ENCODE measurements at places on chromosomes 13 and 19.

GRCh38 chr13:27147530-27148170 lies 24.0 kb downstream of the USP12 start:
- no peak for DNase-seq

DNA sequence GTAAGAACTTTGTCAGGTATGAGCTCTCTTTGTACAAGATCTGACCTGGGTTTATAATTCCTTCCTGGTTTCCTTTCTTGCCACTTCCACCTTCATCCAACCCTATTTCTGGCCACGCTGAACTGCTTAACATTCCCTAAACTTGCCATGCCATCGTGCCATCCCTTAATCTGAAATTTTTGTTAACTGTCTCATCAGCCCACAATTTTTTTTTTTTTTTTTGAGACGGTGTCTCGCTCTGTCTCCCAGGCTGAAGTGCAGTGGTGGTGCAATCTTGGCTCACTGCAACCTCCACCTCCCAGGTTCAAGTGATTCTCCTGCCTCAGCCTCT lies 144.6 kb downstream of the GGACT start:
- no peak for DNase-seq

- DNase-seq, result no peak
Observed at GRCh38 chr19:33063753-33064457, 783 bp downstream of the RHPN2 start.

DNA sequence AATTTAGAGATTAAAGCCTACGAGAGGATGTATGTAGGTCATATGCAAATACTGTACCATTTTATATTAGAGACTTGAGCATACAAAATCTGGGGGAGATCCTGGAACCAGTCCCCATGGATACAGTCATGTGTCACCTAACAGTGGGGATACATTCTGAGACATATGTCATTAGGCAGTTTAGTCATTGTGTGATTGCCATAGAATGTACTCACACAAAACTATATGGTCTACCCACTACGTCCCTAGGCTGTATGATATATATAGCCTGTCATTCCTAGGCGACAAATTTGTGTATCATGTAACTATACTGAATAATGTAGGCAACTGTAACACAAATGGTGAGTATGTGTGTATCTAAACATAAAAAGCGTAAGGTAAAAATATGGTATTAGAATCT lies 62.8 kb downstream of the WDFY2 start:
- DNase-seq, result no peak

- DNase-seq, result no peak
Observed at GRCh38 chr19:10686193-10686592, 15.0 kb upstream of the QTRT1 start.

- peak; percentile 13 for DNase-seq
Observed at GRCh38 chr13:43058831-43059230, 35.4 kb downstream of the DNAJC15 start.

GRCh38 chr13:111899714-111900389 lies 167.1 kb upstream of the SOX1 start:
- DNase-seq, result no peak

- no peak for DNase-seq
Observed at GRCh38 chr19:12095111-12095790, 30.7 kb downstream of the ZNF844 start.

DNA sequence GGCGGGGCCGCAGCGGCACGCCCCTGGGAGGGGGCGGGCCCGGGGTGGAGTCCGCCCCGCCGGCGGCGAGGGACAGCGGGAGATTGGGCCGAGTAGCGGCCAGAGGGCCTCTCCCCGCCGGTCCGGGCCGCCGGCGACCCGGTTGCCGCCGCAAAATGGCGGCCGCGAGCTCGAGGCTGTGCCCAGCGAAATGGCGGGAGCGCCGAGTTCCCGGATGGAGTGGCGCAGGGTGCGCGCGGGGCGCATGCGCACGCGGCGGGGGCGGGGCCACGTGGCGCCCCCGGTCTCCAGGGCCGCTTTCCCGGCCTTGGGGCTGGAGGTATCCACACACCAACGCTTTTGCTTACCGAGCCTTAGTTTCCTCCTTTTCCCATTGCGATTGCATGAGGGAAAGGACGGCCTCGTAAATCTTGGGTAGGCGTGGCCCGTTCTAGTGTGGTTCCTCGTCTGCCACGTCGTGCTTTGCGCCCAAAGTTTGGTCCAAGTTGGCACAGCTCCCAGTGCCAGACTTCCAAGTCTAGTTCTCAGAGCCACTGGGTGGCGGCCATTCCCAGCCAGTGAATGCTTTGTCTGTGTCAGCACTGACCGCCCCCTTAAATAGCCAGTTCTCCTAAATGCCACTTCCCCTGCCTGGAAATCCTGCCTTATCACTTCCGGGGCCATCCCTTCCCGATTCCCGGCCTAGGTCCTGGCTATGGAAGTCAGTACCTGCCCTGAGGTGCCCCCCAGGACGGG lies 513 bp downstream of the CIRBP start:
- peak; percentile 87 for DNase-seq

DNA sequence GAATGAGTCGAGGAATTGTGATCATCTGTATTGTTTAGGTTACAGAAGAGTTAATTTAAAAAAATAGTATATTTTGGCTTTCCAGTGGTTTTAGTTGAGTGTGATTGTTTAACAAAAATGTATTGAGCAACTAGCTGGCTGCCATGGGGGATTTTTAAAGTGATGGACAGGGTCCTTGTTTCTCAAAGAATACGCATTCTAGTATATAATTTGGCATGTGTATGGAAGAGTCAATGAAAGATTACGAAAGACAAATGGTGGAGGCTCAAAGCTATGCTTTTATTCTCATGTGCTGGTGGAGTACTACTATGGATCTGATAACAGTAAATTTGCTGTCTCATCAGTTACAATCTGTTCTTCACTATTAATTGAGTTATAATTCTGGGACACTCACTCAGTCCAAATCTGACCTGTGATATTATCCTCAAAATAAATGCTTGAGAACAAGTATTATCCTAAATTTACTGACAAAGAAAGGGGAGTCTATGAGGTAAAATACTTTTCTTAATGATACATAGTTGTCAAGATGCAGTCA lies 240.0 kb downstream of the GPC6 start:
- no peak for DNase-seq
